ENCODE measurements at places on chromosomes 3 and 15.
A peak's percentile ranks its signal among the peaks of the same experiment; 100 is the strongest.

DNA sequence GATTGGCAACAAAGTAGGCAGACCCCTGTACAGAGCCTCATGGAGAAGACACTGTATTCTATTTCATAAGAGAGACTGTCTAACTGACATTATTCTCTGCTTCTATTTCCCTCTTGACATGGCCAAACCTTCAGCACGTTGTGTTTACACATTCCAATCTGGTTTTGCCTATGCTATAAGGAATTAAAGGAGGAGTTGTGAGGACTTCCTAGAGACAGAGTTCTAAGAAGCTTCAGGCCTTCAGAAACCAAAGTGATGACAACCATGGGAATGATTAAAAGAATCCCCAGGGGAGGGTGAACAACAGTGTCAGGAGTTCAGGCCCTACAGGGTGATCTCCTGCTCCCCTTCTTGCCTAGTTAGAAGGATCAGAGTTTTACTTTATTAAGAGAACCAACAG is 44.9 kb upstream of the CAPN7 start:
- DNase-seq: peak; percentile 14

GRCh38 chr3:133293397-133294110 is 106.3 kb upstream of the BFSP2 start:
- DNase-seq: no peak

DNA sequence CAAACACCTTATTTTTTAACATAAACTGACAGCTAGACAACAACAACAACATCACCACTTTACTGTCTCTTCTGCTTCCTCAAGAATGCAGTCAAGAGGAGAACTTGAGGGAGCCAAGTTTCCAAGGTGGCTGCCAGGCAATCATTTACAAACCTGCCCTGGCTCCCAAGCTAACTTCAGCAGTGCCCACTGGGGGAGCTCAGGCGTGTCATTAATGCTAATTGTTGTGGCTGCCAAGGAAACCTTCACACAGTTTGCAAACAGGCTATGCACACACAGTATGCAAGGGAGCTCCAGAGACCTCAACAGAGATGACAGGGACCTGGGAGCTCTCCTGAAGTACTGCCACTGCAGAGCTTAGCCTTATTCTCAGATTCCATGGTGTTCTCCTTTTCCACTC is 2.1 kb downstream of the DZIP1L start:
- DNase-seq: no peak

GRCh38 chr3:152671446-152672319 is 163.2 kb upstream of the P2RY1 start:
- DNase-seq: no peak

GRCh38 chr3:144923046-144923775 is 951.6 kb downstream of the DIPK2A start:
- no peak for DNase-seq

DNA sequence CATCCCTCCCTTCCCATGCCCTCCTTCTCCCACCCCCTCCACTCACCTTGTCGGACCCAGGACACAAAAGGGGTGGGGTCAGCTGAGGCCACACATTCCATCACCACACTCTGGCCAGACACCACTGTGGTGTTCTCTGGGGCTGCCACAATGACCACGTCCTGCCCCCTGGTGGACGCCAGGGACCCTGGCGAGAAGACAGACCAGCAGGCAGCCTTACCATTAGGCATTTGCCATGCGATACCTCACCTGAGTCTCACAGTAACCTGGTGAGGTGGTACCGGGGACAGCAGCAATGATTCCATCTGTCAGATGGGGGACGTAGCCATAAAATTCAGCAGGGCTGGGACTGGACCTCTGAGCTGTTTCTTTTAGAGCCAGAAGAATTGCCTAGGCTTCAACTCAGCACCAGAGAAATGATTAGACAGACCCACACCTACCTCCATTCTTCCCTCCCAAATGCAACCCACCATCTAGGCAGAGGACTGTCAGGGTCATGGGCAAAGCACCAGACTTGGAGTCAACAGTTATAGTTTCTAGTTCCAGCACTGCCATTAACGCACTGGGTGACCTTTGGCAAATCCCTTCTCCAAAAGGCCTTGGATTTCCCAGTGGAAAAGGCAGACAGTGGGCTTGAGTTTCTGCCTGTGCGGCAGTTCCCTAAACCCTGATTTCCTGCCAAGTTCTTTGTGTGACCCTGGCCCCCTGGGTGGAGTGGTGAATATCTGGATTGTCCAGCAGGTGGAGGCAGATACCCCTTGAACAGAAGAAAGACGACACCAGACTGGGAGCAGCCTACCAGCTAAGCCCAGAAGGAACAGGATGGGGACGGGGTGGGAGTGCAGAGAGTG is 21.8 kb downstream of the IGDCC4 start:
- DNase-seq: peak; percentile 88

GRCh38 chr15:68629519-68630210 is 50.9 kb downstream of the CORO2B start:
- no peak for DNase-seq

DNA sequence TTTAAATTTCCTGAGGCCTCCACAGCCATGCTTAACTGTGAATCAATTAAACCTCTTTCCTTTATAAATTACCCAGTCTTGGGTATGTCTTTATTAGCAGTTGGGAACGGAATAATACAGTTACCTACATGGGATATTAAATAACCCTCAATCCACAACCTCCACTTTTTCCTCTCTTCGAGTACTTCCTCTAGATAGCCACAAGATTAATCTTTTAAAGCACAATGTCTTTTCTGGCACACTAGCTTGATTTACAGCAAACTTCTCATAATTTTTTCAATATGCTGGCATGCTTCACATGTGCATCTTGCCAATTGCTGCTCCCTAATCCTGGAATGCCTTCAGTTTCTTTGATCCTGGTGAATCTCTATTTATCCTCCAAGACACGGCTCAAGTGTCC is 92.2 kb downstream of the P2RY1 start:
- no peak for DNase-seq

DNA sequence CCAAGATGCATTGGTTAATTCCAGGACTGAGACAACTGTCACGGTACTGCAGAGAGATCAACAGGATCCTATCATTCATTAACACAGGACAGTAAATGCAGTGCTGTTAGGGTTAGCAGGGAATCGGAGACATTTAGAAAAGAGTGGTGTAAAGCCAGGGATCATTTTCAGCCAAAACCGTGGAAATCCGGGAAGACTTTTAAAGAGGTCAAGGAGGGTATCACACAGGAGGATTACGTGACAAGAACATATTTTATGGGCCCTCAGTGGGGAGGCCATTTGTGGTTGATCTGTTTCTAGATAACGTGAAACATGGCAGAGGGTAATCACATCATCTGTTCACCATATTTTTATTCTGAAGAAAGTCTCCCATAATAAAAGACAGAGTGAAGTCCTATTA is 216.1 kb downstream of the PTPRG start:
- DNase-seq: no peak

- no peak for DNase-seq
Observed at GRCh38 chr3:67362686-67363085, 291.7 kb downstream of the SUCLG2 start.

- no peak for DNase-seq
Observed at GRCh38 chr3:82100378-82100777, 338.9 kb upstream of the GBE1 start.

DNA sequence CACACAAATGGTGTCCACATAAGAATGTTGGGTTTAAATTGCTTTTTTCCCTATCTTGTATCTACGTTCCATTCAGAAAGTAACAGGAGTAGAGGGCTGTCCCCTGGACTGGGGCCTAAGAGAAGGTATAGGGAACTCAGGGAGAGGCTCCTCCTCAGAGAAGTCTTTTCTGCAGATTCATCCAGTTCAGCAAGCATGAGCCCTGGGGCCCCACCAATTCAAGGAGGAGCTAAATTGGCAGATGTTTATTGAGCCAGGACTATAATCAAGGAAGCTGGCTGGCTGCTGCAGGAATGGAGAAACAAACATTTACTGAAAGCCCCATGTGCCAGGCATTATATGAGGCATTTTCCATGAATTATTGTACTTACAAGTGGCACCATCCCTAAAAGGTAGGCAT is 22.1 kb upstream of the LARS2 start:
- DNase-seq: no peak

DNA sequence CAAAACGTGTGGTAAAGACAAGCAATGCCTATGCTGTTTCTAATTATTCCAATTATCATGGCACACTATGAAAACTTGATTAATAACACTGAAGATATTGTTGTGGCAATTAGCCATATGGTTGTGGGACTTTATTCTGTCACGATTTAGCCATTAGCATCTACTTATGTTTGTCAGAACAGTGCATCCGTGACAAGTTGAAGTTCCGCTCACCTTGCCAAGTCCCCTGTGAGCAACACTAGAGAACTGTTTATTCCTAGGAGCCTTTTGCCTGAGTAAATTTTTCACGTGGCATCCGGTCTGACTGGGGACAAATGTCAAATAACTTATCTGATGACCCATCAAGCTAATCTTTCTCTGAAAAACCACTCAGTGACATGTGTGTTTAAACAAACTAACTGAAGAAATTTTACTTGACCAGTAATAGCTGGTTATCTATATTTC is 403.3 kb downstream of the TBC1D5 start:
- DNase-seq: no peak

GRCh38 chr3:133987136-133987535 is 42.6 kb downstream of the SLCO2A1 start:
- DNase-seq: no peak

GRCh38 chr15:77819851-77820728 is 187.4 kb upstream of the LINGO1 start:
- DNase-seq: no peak

GRCh38 chr3:45059132-45059531 is 33.0 kb downstream of the CLEC3B start:
- no peak for DNase-seq

DNA sequence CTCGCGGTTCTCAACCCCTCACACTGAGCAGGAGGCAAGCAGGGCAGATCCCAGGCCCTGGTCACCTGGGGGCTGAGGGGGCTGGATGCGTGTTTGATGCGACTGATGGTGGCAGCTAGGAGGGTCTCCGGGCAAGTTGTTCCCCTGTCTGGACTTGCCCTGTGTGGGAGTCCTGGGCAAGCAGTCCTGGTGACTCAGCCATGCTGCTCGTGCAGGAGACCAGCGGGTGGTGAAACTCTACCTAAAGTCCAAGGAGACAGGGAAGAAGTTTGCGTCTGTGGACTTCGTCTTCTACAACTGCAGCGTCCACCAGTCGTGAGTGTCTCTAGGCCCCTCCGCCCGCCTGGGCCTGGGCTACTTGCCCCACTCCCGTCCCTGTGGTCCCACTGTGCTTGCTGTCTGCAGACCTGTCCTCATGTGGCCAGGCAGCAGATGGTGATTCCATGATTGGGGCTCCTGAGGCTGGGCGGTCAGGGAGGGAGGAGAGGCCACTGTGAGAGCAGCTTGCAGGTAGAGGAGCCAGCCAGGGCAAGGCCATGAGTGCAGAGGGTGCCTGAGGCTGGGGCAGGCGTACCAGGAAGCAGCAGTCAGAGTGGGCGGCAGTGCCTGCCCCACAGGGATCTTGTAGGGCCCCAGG is 23.1 kb downstream of the PLXNA1 start:
- no peak for DNase-seq

GRCh38 chr3:106228271-106228670 is 359.5 kb upstream of the CBLB start:
- no peak for DNase-seq

- no peak for DNase-seq
Observed at GRCh38 chr15:35958975-35959374, 413.0 kb upstream of the DPH6 start.

DNA sequence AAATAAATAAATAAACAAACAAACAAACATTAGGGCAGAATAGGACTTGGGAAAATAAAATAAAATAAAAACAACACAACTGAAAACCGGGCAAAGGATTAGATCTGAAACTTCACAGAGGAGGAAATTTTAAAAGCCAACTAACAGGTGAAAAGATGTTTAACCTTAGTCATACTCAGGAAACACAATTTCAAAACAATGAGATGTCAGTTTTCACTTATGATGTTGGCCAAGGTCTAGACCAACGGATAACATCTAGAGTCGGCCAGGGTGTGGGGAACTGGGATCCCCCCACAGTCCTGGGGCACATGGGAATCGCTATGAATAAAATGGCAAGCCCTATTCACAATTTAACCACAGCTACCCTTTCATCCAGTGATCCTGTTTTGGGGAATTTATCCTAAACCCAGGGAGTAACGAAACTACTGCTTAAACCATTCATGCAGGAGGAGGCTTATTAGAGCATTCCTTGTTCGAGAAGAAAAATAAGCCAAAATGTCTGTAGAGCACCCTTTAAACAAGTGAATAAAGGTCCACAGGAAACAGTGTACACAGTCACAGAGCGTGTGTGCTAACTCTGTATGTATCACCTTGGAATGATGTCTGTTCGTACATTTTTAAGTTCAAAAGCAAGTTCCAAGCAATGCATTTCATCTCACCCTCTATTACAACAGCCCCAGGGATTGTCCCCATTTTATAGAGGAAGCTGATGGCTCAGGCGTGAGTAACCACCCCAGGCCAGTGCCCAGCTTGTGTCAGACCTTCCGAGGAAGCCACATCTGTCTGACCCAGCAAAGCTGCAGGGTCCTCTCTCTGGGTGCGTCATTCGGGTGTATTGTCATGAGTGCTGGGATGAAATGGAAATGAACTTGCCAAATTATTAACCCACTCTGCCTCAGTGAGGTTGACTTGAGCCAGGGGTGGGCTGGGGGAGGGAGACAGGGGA is 6.3 kb upstream of the ANPEP start:
- peak; percentile 53 for DNase-seq
